ENCODE measurements at places on chromosomes 12 and 14.

GRCh38 chr14:99191395-99192027 is 80.5 kb downstream of the BCL11B start:
- DNase-seq = no peak

DNA sequence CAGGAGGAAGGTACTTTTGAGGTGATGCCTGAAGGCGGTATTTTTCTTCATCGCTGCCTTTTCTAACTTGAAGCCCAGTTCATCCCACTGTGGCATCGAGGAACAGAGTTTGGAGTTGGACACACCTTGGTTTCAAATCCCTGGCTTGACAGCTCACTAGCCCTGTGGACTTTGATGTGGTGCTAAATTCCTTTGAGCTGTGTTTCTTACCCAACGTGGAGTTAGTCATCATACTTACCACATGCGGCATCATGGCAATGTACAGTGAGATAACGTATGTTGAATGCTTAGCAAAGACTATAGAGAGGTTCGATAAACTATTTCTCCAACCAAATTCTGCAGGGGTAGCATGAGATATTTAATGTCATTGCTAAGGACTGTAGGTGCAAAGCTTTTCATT is 3.4 kb downstream of the PLEKHG3 start:
- no peak for DNase-seq

DNA sequence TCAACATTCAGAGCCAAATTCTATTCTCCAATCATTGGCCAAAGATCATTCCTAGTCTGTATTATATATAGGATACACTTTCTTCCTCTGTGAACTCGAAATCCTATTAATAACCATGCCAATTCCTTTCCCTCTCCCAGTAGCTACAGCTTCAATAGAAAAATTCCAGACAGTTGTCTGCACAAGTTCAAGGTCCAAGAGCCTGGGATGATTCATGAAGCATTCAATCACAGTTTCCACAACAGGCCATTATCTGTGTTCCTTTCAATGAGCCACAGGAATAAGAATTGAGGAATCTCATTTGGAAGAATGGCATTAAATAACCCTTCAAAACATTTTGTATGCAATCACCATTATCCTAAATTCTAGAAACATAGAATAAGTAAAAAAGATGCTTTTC is 437.4 kb downstream of the RMST start:
- no peak for DNase-seq

GRCh38 chr12:130922511-130922953 is 31.2 kb upstream of the ADGRD1 start:
- DNase-seq = no peak

- no peak for DNase-seq
Observed at GRCh38 chr12:6047249-6048237, 76.9 kb downstream of the VWF start.

GRCh38 chr12:78035901-78036606 is 205.4 kb downstream of the NAV3 start:
- DNase-seq = no peak

DNA sequence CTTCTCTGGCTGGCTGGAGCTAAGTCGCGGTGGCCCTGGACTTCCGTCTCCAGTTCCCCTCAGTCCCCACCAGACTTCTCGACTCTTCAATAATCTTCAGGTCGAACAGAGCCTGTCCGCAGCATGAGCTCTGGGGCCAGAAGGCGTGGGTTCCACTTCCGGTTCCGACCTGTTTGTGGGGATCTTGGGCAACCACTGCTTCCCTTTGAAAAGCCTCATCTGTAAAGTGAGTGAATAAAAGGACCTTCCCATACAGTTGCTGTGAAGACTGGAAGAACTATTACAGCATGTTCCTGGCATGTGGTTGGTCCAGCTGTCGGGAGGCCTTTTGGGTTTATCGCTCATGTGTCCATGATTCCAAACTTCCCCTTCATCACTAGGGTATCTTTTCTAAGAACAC is 19.4 kb downstream of the ADGRD1 start:
- no peak for DNase-seq

DNA sequence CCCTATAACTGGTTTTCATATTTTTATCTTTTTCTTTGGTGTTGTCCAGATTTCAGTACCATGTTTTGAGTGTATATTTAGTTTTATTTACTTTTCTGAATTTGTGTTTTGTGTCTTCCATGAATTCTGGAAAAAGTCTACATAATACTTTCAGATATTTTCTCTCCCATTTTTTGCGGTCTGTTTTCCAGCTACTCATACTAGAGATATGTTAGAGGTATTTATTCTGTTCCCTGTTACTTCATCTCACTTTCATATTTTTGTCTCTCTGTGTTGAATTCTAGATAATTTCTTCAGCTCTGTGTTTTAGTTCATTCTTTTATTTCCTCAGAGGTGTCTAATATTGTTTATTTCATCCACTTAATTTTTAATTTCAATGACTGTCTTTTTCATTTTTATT is 74.2 kb downstream of the IFT81 start:
- no peak for DNase-seq

- DNase-seq = no peak
Observed at GRCh38 chr14:102095871-102096568, 9.2 kb upstream of the HSP90AA1 start.

DNA sequence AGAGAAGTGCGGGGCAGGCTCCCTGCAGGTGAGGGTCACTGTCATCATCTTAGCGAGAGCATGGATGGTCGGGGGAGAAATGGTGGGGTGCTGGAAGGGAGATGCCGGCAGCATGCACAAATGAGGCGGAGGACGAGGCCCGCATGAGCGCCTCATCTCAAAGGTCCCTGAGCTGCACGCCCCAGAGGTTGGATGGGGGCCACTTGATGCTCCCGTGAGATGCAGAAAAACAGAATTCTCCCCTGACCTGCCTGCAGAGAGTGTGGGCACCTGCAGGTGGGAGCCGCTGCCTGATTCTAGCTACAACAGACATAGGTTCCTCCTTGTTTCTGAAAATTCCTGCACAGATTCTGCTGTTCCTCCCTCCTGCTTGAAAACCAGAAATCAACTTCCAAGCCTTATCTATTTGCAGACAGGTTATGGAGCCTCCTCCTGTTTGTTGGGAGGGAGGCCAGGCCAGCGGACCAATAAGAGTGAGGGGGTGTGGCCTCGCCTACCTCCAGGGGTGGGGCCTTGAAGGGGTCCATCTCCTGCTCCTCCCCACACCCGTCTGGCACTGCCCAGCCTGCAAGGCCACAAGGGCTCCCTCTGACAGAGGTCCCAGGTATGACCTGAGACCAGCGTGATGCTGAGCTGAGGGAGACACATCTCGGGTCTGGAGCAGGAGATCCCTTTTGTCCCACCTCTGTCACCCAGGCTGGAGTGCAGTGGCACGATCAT is 67.2 kb downstream of the KDM2B start:
- no peak for DNase-seq

- no peak for DNase-seq
Observed at GRCh38 chr14:68824207-68824516, 31.3 kb upstream of the ZFP36L1 start.

DNA sequence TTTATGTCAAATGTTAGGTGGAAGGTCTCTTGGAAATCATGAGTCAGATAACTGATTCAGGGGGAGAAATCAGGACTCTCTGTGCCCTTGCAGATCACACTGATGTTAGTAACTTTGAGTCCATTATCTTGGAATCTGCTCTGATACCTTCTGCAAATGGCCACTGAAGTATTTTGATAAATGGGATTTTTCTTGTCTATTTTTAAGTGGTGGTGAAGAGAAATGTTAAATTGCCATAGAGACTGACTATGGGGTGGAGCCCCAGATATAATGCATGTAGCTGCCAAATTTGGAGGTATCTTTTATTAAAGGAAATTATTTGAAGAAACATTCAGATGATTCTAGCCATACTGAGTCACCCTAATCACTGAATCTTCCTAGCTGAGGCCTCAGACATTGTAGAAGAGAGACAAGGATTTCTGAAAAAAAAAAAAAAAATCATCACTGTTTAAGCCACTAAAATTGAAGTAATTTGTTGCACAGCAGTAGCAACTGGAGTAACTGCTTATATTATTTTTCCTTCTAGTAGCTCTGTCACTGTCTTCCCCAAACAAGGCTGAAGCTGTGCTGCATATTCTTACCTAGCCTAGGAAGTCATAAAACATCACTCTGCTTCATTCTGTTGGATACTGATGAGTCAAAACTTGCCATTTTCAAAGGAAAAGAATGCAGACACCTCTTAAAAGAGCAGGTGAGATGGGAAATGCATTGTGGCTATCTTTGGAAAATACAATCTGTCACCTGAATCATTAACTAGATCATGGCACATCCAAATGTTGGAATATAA is 36.0 kb upstream of the CLEC14A start:
- DNase-seq = no peak

- DNase-seq = no peak
Observed at GRCh38 chr14:47715330-47715729, 39.9 kb upstream of the MDGA2 start.

- no peak for DNase-seq
Observed at GRCh38 chr12:24467226-24467625, 481.7 kb downstream of the BCAT1 start.

- DNase-seq = no peak
Observed at GRCh38 chr12:14239935-14240872, 125.3 kb upstream of the ATF7IP start.

DNA sequence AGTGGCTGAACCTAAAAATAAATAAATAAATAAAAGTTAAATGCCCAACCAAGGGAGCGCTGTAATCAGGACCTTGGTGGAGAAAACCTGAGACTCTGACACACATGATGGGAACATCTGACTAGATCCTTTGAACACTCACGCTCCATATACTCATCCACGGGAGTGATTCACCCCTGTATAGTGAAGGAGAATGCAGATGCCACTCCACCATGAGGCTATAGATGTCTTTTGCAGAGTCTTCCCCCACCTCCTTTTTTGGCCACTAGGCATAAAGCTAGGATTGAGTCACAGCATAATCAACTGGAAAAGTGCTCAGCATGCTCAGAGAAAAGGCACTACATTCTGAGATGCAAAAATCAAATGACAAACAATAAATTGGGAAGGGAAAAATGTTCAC is 19.0 kb downstream of the ADAM20 start:
- no peak for DNase-seq

GRCh38 chr14:95758331-95758730 is 44.4 kb upstream of the TCL1A start:
- no peak for DNase-seq

GRCh38 chr12:12915656-12916055 is 24.3 kb downstream of the GPRC5A start:
- DNase-seq = no peak

GRCh38 chr12:13223179-13223804 is 26.8 kb downstream of the EMP1 start:
- no peak for DNase-seq

GRCh38 chr12:10466311-10466710 is 13.1 kb upstream of the KLRC1 start:
- DNase-seq = no peak

DNA sequence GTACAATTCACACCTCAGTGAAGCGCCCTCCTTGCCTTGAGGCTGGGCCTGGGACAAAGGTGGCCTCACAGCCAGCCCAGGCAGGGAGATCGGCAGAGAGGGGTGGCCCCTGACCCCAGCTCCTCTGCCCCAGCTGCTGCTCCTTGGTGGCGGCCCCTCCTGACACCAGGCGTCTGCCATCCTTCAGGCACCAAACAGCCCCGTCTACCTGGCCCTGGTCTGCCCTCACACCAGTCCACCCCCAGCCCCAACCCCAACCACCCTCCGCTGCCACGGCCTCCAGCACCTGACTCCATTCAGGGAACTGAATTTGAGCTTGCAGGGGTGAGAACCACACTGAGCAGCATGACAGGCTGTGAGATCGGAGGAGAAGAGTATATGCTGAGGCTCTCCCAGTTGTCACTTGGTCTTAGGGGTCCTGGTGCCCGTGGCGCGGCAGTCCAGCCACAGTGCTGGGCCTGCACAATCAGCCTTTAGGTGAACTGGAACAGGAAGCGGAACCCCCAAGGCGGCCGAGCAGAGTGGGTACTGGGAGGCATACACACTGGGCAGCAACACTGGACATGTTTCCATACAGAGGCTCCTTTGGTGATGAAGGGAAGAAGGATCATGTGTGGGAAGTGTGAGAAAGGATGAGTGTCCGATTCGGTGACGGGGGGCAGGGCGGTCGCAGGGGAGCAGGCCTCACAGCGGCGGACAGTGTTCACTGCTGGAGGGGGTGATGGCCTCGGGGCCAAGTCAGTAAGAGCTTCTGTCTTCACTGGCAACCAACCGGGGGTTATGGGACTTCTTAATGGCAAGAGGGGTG is 18.7 kb downstream of the ZFYVE21 start:
- DNase-seq = no peak

DNA sequence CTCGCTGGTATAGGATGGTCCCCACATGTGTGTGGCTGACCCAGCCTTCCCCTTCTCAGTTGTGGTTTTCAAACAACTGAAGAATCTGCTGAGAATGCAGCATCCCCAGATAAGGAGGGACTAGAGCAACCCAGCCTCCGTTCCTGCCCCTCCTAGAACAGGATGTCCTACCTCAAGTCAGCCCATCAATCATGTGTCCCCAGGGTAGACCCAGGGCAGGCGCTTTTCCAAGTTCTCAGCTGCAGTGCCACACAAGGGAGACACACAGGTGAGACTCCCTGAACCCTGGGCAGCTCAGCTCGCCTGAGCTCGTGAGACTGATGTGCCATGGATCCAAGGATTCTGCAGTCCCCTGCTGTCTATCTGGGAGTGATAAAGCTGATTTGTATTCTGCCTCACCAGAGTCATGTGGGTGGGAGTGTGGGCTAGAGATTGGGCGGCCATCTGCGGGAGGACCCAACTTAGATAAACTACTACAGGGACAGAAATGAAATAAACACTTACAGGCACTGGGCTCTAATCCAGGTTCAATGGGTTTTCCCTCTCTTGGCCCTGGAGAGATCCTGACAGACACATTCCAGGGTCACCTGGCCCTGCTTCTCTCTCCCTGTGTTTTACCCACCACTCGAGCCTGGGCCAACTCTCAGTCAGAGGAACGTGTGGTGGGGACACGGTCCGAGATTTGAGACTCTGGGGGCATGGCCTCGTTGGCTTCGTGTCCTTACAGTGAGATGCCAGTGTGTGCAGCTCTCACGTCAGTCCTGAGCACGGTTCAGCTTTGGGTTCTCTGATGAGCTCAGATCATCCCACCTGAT is 303.5 kb upstream of the SFSWAP start:
- no peak for DNase-seq

GRCh38 chr14:59699442-59699841 is 122.8 kb upstream of the CCDC175 start:
- DNase-seq = no peak

- DNase-seq = no peak
Observed at GRCh38 chr12:109462868-109463692, 14.0 kb downstream of the KCTD10 start.

DNA sequence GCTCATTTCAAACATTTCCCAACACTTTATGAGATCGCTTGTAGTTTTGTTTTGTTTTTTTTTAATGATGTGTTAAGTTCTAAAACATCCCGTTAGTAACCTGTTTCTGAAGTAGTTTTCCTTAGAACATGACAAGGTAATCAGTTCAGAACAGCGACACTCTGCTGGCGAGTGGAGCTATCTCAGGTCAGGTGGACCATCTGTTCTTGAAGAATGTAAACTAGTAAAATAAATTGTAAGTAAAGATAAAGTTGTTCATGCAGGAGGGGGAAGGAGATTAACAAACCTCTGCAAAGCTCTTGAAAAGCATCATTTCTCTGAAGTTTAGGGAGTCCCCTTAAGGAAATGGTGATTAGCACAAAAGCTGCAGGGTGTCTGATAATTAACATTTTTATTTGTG is 71.9 kb upstream of the DACT1 start:
- no peak for DNase-seq

Measured in activated gamma-delta T cell treated with anti-CD3 and anti-CD28 coated beads, Interleukin-2, amount 50 U/mL, for 16 hours (primary cell).